Hindlimb muscle (tissue), 1 donor: ENCODE measurements at places on chromosomes 16 and 17.

GRCh38 chr17:73290399-73291259 lies 21.2 kb downstream of the CDC42EP4 start:
- no peak for DNase-seq

DNA sequence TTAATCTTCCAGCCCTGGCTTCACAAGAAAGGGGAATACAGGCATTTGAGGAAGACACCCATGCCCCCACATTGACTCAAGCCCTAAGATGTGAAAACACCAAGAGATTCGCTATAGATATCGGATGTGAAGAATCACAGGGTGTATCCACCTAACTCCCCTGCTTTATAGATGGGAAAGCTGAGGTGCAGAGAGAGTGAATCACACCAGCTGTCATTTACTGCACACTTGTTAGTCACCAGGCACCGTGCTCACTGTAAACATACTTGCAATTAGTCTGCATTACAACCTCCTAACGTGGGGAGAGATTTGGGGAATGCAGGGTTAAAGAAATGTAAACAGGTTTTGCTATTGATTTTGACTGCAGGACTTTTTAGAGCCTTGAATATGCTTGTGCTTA lies 325.5 kb downstream of the C16orf95 start:
- no peak for DNase-seq

DNA sequence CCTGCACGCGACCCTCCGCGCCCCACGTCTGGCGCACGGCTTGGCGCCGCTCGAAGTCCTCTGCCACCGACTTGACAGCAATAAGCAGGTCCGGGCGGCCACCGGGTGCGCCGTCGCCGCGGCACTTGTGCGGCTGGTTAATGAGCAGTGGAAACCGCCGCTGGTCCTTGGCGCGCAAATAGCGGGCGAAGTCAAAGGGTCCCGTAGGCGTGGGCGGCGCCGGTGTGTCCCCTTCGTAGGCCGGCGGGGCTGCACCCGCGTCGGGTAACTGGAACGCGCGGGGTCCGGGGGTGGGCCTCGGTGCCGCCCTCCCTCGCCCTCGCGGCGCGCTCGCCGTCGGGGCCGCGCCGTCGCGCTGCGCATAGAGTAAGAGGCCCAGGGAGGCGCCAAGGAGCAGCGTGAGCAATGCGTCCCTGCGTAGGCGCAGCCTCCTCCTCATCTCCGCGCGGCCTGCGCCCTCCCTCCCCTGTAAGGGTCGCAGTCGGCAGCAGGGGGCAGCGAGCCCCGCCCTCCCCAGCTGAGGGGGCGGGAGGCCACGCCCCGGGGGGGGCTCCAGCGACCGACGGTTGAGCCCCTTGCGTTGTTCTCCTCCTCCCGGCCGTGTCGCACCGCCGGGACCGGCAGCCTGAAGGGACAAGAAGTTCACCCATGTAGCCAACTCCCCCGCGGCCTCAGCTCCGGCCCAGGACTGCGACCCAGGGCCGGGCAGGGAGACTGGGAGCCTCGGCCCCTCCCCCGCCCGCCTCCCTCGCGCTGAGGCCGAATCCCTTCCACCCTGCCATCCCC lies 558 bp downstream of the B3GNT9 start:
- DNase-seq: peak; percentile 88

DNA sequence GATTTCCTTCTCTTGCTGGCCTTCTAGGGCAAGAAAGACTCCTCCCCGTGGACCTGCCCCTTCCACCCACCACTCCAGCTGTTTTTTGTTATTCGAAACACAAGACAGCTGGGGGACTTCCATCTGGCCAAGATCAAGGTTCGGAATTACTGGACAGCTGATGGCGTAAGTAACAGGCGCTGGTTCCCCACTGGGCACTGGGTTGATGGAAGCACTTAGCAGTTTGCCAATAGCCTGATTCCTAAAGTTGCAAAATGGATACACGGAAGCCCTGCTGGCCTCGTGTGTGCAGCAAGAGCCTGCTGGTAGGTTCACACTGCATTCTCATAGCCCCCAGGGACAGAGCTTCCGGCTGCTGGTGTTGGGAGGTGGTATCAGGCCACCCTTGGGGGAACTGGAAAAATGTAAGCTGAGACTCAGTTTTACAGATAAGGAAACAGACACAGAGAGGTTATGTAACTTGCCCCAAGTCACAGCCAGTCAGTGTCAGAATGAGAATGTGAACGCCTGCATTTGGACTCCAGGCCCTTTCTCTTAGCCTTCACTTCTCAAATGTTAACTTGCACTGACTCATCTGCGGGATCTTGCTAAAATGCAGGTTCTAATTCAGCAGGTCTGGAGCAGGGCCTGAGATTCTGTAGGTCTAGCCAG lies 171.7 kb downstream of the KATNIP start:
- peak; percentile 68 for DNase-seq

DNA sequence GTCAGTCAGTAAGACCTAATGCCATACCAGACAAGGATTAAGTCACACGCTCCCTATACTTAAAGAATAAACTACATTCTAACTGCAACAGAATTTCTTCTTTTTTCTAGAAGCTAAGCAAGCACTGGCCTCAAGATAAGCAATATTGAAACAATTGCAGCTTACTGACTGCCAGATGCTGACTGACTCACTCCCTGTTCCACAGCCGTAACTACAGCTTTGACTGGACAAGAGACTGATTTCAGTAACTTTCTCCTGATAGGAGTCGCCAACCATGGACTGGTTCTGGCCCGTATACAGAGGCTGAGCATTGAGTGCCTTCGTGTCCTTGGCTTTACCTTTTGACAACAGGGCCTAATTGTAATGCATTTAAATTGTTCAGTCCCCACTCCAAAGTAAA lies 67.9 kb downstream of the TRIM37 start:
- DNase-seq: no peak

- DNase-seq: no peak
These were observed 369.2 kb downstream of the CDH13 start for GRCh38 chr16:82995924-82996441.

DNA sequence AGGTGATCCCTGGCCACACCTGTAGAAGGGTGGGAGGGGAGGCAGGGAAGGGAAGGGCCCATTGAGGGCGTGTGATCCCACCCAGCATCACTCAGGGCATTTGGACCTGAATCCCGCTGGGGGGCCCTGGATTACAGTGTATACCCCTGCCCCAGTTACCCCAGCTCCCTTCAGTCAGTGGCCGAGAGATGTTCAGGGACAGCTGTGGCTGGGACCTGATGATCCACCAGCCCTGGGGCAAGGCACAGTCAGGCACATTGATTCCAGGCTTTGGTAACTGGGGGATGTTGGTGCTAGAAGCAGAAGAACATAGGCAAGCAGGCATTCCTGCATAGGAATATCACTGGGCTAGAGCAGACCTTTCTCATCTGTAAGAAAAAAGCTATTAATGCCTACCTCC lies 170.3 kb downstream of the FOXL1 start:
- DNase-seq: no peak

DNA sequence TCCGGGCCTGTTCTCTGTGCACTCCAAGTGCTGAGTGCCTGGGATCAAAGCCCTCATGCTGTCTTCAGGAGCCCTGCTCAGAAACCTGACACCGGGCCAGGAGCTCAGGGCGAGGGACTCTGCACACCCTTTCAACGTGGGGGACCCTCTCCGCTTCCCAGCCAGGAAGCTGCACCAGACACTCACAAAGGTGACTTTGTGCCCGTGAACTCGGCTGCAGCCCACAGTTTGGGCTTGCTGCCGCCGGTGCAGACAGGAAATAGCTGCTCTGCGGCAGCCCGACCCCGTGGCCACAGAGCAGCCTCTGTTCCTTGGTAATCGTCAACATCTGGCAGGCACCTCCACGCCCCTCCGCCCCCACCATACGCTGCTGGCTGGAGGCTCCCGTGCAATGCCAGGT lies 93.4 kb upstream of the METRNL start:
- DNase-seq: peak; percentile 42

DNA sequence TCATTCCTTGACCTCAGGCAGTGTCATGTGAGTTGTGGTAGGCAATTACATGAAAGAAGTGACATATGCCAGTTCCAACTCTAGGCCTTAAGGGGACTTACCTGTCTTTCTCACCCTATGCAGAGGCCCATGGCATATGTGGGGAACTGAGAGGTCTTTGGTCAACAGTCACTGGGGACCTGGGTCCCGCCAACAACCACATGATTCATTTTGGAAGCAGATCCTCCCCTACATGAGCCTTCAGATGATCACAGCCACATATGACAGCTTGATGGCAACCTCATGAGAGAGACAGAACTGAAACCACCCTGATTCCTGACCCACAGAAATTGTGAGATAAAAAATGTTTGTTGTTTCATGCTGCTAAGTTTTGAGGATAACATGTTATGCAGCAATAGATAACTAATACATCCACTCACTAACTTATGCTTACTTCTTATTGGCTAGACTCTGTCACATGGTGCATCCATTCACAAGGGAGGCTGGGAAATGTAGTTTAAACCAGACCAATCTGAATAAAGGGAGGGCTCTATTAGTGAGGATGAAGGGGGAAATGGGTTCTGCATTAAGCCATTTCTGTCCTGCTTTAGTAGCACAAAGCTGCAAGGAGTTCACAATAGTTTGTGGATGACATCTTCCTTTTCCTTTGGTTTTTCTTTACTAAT lies 298.2 kb downstream of the HAPSTR1 start:
- no peak for DNase-seq

GRCh38 chr16:51753467-51754127 lies 602.5 kb upstream of the SALL1 start:
- no peak for DNase-seq

DNA sequence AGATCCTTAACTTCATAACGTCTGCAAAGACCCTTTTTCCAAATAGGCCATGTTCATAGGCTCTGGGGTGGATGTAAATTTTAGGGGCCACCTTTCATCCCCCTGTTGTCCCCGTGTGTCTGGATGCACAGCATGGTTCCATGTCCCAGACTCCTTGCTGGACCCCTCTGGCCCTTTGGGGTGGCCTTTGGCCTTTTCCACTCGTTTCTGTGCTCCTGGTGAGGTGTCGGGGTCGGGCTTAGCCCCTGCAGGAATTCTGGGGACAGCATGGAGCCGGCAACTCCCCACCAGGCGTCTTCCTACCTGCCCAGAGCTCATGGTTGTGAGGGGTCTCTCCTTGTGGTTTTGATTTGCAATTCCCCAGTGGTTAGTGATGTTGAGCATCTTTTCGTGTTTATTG lies 183.5 kb downstream of the SEC14L1 start:
- no peak for DNase-seq

DNA sequence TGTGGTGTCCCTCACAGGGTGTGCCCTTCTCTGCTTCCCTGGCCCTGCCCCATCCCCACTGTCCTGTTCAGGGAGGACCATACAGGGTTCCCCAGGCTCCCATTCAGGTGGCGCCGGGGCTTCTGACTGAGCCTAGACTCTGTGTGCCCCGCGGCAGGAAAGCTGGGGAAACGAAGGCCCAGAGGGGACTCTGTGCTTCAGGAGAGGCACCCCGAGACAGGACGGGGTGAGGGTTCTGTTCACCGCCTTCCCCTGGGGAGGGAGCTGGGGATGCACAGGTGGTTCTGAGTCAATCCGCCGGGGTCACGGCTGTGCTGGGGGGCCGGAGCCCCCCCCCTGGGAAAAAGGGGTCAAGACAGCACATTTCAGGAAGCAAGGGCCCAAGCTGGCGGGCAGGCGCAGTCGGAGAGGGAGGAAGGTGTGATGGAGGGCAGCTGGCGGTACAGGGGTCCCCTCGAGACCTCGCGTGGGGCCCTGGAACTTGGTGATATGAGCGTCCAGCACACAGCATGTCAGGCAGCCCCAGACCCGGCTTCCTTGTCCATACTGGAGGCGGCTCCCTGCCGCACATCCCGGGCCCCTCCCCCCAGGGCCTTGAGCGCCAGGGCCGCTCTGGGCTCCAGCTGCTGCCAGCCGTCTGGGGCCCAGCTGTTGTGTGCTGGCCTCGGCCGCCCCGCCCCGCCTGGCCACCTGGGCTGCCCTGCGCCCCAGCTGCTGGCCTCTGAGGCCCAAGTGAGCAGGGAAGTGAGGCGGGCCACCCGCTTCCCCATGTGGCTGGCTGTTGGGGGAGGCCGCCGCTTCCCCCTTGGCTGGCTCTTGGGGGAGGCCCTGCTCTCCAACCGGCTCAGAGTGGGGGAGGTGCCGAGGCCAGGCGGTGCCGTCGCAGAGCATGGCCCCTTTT lies 5.6 kb upstream of the NOTUM start:
- DNase-seq: peak; percentile 76

DNA sequence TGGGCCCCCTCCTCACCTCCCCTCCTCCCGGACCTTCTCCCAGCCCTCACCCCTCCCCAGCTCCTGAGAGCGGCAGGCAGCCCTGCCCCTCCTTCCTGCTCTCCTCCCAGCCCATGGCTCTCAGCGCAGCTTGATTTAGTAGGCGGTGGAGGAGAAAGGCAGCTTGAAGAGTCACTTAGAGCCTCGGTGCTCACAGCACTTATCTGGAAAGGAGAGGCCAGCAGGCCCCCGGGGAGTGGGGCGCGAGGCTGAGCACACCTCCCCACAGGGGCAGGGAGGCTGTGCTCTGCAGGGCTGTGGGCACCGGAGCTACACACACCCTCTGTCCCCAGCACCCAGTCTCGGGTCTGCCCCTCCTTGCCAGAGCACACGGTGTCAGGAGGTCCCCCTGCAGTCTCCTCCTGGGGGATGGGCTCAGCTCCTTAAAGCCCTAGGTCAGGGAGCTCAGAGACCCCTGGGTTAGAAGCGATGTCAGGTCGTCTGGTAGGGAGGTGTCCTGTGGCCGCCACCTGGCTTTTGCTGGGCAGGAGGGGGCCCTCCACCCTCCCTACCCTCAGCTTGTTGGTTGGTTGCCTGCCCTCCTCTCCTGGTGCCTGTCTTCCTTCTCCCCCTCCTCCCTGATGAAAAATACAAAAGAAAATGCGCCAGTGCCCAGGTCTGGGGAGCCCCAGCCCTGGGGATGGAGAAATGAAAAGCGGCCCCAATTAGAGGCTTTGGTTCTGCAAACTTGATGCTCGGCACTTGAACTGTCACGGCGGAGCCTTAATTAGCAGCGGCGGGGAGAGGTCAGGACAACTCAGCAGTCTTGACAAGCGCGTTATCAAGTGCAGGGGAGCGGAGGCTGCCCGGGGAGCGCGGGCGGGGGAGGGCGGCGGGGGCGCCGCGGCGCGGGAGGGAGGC lies 151.1 kb upstream of the GSE1 start:
- no peak for DNase-seq

DNA sequence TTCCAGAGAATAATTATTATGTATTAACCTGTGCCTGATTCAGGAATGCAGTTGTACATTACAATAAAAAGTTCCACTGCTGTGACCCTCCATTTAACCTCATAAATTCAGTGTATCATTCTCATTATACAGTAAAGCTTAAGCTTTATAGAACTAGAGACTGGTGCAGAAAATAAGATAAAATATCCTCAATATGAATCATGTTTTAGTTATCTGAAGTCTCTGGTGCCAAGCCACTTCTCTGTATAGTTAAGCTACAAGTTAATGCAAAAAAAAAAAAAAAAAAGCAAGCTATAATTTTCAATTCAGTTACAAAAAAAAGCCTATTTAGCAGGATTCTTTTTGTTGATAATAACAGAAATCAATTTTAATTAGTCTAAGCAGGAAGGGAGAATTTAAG lies 22.4 kb upstream of the SMIM36 start:
- no peak for DNase-seq
